ENCODE measurements at places on chromosomes 4 and X.

DNA sequence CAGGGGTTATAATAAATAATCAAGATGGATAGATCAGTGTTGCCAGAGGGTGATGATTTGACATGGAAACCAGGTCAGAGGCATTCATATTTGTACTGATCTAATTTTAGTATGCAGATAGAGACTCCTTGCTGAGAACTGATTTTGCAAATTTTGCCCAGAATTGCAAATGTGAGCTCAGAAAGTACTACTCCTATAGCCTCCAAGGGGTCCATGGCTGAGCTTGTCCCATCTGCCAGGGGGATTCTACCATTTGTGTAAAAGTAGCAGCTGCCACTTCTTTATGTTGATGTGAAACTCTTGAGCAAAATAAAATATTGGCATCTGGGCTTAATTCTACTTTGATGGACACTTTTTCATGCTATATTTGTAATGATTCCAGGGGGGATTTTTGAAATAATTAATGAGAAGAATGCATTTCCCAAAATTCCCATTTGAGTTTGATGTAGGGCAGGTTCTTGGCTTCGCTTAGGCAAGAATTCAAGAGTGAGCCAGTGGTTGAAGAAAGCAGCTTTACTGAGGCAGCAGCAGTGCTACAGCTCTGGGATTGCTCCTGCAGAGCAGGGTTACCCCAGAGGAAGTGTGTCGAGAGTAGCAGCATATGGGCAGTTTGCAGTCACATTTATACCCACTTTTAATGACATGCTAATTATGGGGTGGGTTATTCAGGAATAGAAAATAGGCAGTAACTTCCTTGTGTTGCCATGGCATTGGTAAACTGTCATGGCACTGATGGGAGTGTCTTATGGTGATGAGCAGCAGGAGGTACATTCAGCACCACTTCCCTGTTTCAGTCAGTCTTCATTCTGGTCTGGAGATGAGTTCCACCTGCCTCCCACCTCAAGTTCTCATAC is 38.7 kb upstream of the DCLK2 start:
- DNase-seq, result no peak

DNA sequence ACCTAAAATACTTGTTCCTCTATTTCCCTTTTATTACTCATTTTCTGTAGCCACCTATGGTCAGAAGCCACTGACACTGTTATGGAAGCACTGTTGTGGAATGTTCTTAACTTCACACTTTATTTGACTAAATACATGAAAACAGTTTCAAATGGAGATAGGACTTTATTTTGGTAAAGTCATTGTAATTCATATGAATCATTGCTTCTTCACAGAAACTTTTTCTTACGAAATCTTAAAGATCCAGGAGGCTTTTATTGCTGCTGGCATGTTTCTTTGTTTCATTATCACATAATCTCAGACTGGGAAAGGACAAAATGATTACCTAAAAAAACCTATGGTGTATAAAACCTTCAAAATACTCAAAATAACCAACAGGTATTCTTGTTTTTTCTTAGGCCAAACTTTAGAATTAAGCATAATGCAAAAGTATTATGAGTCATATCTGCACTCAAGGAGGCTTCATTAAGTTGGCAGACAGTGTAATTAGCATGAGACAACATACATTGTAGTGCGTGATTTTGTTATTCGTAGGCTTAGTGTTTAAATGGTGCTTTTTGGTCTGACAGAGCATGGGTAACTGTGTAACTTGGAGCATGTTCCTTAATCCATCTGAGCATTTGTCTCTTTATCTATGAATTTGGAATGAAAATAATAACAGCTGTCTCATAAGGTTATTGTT is 58.0 kb downstream of the SH3BGRL start:
- no peak for DNase-seq

- DNase-seq, result no peak
Observed at GRCh38 chr4:189143263-189143952, 797.3 kb upstream of the FRG1 start.

GRCh38 chrX:21974011-21974385 is 33.5 kb downstream of the SMS start:
- DNase-seq, result peak; percentile 28

GRCh38 chr4:56619816-56620215 is 61.3 kb downstream of the HOPX start:
- no peak for DNase-seq

- DNase-seq, result no peak
Observed at GRCh38 chr4:26206339-26206738, 114.5 kb upstream of the RBPJ start.

- peak; percentile 57 for DNase-seq
Observed at GRCh38 chr4:142402900-142403299, 443.2 kb downstream of the INPP4B start.

- no peak for DNase-seq
Observed at GRCh38 chr4:102730968-102731533, 29.7 kb downstream of the MANBA start.

DNA sequence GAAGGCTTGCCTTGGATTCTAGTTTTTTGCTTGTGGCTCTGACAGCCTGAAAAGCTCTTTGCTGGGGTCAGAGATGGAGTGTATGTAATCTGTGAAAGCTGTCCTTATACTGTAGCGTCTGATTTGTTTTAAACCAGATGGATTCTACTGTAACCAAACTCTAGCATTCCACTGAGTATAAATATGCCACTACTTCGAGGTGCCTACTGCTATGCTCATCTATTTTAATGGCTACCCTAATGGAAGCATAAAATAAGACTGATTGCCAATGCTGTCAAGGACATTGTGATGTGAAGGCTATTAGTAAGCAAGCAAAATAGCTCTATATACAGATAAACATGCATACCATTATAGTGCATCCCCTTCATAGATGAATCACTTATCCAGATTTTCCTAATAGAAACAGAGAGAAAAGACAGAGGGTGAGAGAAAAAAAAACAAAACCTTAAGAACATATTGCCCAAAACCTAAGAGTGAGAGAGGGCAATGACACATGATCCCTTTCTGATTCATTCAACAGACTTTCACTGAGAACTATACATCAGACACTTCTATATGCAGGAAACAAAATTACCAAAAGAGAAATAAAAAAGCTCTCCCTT is 1025.8 kb upstream of the LCORL start:
- no peak for DNase-seq

- no peak for DNase-seq
Observed at GRCh38 chr4:2360396-2360730, 58.1 kb downstream of the ZFYVE28 start.

GRCh38 chr4:52645300-52645699 is 13.8 kb downstream of the USP46 start:
- no peak for DNase-seq

GRCh38 chr4:83486457-83487129 is 1.7 kb upstream of the ABRAXAS1 start:
- no peak for DNase-seq

DNA sequence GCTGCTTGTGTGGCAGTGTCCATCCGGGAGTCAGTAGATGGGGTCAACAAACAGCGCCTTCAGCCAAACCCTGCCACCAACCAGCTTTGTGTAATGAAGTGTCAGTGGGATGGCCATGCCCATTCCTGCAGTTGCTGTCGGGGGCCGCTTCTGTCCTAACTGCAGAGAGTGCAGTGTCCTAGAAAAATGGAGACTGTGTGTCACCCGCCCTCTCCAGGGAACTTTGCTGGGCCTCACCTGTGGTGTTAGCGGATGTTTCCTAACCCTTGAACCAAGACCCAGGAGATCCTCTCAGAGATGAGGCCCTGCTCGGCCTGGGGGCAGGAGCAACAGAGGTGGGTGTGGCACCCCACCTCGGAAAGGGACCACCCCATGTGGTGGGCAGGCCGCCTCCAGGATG is 35.3 kb upstream of the HGFAC start:
- DNase-seq, result no peak

DNA sequence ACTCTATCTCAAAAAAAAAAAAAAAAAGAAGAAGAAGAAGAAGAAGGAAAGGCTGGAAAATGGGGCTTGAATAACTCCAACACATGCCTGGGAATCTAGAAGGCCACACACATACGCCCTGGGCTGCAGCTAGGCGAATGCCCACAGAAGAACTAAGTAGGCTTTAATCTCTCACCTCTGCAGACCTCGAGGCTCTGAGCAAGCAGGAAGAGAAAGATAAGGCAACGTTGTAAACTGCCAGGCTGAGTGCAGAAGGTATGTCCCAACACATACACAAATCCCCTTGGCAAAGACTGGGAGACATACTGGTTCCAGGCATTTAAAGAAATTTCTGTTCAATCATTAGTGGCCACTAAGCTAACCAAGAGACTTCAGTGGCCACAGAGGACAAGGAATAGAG is 18.4 kb downstream of the SLC38A5 start:
- DNase-seq, result no peak

DNA sequence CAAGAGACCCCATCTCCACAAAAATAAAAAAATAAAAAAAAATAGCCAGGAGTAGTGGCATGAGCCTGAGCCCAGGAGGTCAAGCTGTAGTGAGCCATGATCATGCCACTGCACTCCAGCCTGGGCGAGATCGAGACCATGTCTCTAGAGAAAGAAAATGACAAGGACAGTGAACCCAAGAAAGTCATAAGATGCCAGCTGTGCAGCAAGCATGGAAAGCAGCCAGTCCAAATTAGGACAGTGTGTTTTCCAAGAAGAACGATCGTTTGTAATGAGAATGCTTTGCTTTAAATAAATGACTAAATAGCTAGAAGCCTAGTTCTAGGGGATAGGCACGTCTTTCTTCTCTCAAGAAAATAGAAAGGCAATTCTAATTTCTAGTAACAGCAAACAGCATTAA is 58.4 kb upstream of the MSANTD1 start:
- DNase-seq, result no peak

DNA sequence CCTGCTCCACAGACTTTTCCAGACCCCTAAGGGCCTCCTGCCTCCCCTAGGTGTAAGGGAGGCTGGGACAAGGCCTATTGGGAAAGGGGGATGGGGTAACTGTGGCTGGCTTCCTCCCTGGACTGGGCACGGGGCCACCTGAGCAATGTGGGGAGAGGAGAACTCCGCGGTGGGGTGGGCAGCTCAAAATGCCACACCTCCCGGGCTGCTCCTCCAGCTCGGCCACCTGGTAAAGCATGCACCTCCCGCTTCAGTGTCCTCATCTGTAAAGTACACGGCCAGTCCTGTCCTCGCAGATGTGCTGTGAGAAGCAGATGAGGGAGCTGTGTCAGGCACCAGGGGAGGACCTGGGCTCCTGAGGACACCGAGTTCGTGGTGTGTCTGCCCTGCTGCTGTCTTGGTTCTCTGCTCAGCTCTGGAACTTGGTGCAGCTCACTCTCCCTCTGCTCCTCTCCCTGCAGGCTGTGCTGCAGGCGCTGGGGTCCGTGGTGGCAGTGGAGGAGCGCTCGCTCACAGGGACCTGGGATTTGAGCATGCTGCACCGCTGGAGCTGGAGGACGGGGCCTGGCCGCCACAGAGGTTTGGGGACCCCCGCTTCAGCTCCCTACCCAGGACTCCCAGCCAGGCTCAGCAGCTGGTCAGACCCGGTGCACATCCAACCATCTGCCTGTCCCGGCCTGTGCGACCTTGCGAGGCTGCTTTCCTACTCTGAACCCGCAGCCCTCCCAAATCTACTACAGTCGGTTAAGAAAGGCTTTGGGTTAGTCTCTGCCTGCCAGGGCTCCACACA is 20.8 kb upstream of the MRFAP1 start:
- DNase-seq, result no peak

DNA sequence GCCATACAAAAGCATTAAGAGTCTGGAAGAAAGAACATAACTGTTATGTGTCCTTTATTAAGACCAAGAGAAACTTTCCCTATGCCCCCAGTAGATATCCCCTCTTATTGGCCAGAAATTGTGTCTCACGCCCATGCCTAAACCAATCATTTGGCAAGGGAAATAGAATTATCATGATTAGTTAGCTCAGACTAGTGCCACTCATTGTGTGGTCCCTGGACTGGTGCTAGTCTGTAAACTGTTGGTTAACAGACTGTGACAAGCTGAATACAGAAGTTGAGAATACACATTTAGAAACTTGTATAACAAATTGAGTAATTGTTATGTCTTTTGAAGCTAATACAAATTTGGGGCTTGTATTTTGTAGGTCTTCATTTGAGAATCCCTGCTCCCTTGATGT is 8.1 kb upstream of the HUWE1 start:
- DNase-seq, result no peak

GRCh38 chr4:108045687-108046024 is 56.0 kb downstream of the HADH start:
- DNase-seq, result no peak

- no peak for DNase-seq
Observed at GRCh38 chr4:53840643-53841042, 223.8 kb downstream of the CHIC2 start.

GRCh38 chr4:54658252-54659093 is 716 bp downstream of the KIT start:
- DNase-seq, result peak; percentile 34

DNA sequence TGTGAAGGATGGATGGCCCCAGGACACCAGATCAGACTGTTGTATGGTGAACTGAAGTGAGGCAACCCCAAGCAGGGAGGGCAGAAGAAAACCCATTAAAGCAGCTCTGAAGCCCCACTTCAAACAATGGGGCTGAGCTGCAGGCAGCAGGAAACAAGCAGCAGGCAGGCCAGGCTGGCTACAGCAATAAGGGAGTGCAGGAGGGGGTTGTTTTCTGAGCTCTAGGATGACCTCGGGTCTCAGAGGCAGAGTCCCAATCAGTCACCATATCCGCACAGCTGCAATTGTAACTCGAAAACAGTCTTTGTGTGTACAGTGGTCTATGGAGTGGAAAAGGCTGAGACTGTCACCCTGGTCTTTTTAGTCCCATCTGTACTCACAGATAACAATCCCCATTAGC is 90.4 kb downstream of the COL4A6 start:
- DNase-seq, result no peak

DNA sequence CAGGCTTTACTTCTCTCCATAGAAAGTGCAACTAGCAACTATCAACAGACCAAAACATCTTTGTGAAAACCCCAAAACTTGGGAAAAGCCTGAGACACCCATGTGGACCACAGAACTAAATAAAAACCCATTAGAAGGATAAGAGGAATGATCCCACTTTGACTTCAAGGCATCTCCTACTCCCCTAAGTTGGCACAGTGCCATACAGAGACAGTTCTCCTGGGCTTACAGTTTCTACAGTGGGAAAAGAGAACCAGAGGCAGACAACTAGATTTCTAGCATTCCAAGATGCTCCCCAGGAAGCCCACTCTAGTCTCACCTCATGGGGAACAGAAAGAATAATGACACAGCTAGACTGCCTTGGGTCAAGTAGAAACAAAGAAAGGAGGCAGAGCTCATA is 20.4 kb downstream of the TMLHE start:
- no peak for DNase-seq

DNA sequence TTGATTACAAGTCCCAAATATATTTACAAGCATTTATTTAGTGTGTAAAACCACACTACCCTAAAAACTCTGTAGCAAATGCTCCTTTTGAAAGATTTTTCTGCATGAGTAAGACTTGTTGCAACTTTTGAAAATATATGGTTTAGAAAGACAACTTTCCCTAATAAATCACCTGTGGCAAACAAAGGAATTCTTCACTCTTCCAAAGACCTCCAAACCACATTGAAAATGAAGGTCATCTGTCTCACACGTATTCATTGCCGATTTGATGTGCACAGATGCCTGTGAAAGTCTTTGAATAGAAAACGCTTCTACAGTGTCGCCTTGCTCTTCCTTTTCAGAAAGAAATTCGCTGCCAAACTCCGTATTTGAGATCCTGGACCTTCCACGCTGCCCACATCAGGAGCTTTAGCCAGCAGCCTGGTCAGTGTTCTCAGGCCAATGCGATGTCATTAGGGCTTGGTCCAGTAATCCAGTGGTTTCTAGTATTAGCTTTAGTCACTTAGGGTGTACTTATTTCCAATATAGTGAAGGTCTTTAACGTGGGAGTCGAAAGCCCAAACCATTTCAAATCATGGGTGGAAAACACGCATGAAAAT is 22.2 kb downstream of the SPINK2 start:
- DNase-seq, result no peak

GRCh38 chrX:1417921-1418771 is 26.2 kb upstream of the SLC25A6 start:
- DNase-seq, result no peak

GRCh38 chr4:15765391-15765790 is 12.7 kb upstream of the CD38 start:
- no peak for DNase-seq

Data from activated CD4-positive, alpha-beta T cell treated with anti-CD3 and anti-CD28 coated beads, Interleukin-2, Interleukin-6, amounts not matched to agents 100 ng/mL and 50 ng/mL, durations not matched to agents 16 hours and 8 hours (primary cell).